ENCODE measurements at places on chromosomes 5 and 9.
A peak's percentile ranks its signal among the peaks of the same experiment; 100 is the strongest.

GRCh38 chr5:179766726-179767455 lies 26.9 kb upstream of the LTC4S start:
- no peak for DNase-seq

DNA sequence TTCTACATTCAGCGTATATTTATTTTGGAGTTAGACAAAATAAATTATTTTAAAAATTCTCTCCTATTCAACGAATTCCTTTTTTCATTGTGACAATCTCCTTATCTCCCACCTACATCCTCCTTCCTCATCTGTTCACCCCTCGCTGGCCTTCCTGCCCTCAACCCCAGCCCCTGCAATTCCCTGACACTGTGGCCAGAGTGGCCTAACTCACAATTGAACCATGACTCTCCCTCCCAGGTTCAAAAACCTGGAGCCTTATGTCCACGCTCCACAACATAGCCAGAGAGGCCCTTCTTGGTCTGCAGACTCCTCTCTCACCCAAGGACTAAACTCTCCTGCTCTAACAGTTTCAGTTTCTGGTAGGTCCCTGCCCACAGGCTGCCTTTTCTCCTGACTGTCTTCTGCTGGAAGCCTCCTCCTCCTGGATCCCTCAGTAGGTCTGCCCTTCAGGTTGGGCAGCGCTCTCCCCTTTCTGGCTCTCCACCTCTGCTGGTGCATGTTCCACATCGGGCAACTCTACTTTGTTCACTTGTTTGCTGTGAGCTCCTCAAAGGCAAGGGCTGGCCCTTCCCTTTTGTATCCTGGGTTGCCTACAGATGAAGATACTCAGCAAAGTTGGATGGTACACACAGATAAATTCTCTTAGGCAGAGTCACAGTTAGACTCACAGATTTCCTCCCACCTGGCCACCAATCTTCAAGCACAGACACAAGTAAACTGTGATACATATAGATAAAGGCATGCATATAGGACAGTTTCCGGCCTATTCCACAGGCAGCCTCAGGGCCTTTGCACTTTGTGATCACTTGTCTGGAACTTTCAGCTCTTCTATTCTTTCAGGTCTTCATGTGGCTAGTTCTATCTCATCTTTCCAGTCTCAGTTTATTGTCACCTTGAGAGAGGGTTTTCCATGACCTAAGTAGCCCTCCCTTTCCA lies 19.8 kb upstream of the MYORG start:
- DNase-seq: no peak

GRCh38 chr5:29079771-29080170 lies 2041.4 kb upstream of the CDH9 start:
- DNase-seq: no peak

- DNase-seq: no peak
Observed at GRCh38 chr9:97940233-97940632, 2.3 kb upstream of the HEMGN start.

- DNase-seq: no peak
Observed at GRCh38 chr5:132823481-132824050, 6.9 kb downstream of the SHROOM1 start.

GRCh38 chr9:7591501-7591900 lies 208.1 kb downstream of the DMAC1 start:
- no peak for DNase-seq

DNA sequence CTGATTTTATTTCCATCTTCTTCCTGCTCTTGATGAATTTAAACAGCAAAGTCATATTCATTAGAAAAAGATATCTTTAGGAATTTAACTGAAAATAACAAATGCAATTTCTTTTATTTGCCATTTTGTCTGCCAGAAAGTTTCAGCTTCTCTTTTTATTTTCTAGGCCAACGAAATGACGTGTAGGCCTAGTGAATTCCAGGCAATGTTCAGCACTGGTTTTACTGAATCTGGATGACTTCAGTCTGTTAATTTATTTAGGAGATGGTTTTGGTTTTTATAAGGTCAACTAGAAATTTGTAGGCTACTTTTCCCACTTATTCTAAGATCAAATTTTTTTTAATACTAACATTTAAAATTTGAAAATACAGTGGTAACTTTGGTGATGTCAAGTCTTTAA lies 129.1 kb upstream of the VCAN start:
- DNase-seq: no peak

DNA sequence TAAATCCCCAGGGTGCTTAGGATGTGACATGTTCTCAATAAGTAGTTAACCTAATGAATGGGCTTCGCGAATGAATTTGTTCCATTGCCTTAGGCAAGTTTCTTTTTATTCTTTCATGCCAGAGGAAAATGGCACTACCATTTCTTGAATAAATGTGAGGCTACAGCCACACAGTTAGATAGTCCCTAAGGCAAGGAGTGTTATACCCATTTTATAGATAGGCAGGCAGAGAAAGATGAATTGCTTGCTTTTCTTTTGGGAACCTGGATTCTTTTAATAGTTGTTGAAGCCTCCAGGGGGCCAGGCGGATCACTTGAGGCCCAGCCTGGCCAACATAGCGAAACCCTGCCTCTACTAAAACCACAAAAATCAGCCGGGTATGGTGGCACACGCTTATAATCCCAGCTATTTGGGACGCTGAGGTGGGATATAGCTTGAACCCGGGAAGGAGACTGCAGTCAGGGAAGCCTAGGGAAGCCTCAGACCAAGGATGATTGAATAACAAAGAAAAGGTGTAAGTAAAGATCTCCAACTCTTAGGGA lies 943 bp downstream of the NOP16 start:
- DNase-seq: no peak

DNA sequence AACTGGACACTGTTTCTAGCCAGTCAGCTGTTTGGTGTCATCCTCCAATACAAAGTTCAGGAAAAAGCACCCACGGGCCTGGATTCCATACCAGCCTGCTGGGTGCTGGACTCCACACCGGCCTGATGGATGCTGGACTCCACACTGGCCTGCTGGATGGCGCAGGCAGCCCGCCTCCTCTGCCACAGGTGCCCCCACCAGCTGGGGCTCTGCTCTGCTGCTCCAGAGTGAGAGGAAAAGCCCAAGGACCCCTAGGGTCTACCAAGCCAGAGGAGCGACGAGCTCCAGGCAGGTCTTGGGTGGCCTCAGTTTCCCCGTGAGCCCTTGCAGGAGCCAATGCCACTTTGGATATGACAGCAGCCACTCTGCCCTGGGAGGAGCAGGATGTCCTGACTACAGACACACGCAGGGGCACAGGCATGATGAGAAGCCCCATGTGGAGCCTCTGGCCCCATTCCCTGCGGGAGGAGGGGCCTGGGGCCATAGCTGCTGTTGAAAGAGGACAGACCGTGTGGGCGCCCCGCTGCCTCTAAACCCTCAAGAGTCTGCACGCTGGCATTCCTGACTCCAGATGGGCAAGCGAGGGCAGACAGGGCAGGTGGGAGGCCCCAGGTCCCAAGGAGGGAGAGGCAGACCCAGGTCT lies 141.6 kb downstream of the OLFM1 start:
- DNase-seq: no peak

GRCh38 chr5:111863801-111864200 lies 106.8 kb upstream of the NREP start:
- DNase-seq: no peak

GRCh38 chr5:761059-761771 lies 23.3 kb downstream of the ZDHHC11B start:
- no peak for DNase-seq

- DNase-seq: no peak
Observed at GRCh38 chr9:95305770-95306492, 11.6 kb downstream of the FANCC start.

GRCh38 chr5:74992791-74993190 lies 59.6 kb downstream of the GCNT4 start:
- no peak for DNase-seq

GRCh38 chr5:159781626-159782157 lies 134.6 kb upstream of the ADRA1B start:
- DNase-seq: no peak

GRCh38 chr9:37191403-37192089 lies 71.2 kb downstream of the ZCCHC7 start:
- no peak for DNase-seq

DNA sequence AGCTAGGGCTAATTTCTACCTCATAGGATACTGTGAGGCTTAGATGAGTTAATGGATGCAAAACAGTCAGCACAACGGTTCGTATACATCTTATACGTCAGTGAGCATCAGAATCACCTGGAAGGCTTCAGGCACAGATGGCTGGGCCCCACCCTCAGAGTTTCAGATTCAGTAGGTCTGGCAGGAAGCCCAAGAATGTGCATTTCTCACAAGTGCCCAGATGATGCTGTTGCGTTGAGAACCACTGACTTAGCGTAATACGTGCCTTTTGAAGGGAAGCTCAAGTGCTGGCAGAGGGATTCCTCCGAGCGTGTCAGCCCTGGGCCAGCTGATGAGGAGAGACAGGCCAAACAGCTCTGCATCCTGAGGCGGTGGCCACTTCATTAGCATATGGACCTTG lies 117.1 kb upstream of the WWC1 start:
- no peak for DNase-seq

- no peak for DNase-seq
Observed at GRCh38 chr5:170277867-170278281, 19.7 kb downstream of the LCP2 start.

DNA sequence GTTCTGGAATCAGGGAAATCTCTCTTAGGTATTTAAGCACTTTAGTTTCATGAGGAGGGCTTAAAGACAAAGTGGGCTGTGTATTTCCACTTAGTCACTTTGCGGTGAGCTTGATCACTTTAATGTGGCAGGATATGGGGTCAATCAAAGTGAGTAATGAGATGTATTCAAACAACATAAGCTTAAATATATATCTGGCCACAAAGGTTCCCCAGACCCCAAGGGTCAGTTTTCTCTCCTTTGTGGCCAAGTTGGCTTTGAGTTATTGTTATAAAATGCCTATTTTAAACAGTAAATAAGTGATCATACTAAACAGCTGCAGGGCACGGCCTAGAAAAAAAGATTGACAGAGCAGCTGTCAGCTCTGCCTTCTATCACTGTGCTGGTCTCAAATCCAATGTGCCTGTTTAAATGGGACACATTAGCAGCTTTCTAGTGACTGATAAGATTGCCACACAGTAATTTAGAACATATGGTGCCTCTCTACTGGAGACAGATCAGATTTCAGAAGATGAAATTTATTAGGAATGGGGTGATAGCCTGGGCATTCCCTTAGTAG lies 363.9 kb downstream of the AGTPBP1 start:
- no peak for DNase-seq

DNA sequence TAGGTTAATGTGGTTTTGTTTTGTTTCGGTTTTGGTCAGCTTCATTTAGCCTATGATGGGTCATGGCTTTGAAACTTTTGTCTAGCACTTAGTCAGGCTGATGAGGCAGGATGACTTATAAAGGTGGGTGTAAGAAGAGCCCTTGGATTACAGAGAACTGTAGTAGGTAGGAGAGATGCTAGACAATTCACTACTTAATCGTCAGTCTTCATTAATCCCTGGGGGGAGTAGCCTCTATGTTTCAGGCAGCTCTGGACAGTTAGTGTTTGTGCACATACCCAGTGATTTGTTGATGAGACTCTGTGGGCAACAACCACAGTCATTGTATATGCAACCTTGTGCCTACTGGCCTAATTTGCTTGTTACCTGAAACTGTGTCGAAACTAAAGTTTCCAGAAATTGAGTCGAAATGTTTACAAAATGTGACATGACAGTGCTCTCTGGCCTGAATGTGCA lies 113.3 kb downstream of the MTREX start:
- peak; percentile 29 for DNase-seq

DNA sequence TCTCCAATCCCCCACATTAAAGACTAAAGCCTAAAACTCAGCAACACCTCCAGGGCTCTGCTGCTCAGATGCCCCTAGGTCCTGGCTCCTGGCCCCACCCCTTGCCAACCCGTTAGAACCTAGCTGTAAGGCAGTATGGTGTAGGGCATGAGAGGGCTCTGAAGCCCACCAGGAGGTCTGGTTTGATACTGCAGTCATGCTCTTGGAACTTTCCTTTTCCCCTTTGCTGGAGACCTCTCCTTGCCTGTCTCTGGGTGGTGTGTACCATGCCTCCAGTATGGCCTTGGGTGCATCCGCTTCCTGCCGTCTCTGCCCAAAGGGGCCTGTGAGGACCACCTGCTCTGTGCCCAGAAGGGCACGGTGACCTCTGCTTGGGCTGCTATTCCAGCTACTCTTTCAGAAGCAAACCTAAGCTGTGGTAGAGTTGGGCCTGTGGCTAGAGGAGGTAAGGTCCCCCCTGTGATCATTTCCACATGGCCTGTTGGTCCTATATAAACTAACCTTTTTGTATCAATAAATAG lies 3.5 kb downstream of the TENT4A start:
- DNase-seq: no peak

- DNase-seq: no peak
Observed at GRCh38 chr5:122421374-122422079, 109.5 kb downstream of the SNCAIP start.

DNA sequence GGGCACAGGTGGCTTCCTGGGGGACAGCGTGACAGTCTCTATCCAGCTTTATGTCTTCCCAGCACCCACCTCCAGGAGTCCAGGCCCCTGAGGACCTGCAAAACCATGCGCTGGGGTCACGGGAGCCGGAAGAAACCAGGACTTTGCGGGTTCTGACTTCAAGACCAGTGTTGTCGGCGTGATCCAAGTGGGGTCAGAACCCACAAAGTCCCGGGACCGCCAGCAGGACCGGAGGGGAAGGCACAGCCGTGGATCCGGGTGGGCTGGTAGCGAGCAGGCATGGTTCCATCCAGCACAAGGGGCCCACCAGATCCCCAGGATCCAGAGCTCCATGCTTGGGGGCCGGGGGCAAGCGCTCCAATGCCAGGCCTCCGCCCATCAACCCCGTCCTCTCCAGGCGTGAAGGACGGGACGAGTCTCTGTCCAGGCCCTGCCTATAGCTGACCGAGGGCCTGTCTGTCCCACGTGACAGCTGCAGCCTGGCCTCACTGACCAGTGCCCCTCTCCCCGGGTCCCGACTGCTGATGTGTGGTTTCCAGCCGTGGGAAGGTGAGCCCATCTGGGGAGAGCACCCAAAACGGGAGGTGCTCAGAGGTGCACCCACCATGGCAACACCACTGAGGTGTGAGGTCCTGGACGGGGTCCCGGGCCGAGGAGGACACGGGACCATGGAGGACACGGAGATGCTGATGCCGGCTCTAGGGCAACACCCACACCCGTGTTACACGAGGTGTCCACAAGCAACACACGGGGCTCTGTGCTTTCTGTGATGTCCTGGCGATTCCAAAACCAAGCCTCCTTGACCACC lies 48.9 kb downstream of the SLC12A7 start:
- no peak for DNase-seq

- DNase-seq: no peak
Observed at GRCh38 chr5:2155556-2155955, 272.8 kb upstream of the IRX4 start.

DNA sequence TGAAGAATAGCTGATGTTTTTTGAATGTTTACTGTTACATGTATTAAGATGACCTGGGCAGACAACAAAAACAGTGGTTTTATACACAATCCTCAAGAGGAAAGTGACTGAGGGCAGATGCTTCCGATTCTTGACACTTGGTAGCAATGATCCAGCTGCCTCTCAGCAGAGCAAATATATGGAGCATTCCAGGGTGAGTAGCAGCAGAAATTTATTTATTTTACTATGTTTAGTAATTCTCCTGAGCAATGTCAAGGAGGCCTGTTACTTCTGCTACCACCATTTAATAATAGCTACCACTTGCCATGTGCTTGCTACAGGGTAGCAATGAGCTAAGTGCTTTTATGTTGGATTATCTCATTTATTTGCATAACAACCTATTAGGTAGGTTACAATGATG lies 69.1 kb upstream of the NR3C1 start:
- DNase-seq: no peak

Data from stimulated activated CD4-positive, alpha-beta T cell treated with anti-CD3 and anti-CD28 coated beads, Interleukin-15, amount 100 ng/mL, for 48 hours (primary cell).